ENCODE measurements at places on chromosomes 4 and X.

DNA sequence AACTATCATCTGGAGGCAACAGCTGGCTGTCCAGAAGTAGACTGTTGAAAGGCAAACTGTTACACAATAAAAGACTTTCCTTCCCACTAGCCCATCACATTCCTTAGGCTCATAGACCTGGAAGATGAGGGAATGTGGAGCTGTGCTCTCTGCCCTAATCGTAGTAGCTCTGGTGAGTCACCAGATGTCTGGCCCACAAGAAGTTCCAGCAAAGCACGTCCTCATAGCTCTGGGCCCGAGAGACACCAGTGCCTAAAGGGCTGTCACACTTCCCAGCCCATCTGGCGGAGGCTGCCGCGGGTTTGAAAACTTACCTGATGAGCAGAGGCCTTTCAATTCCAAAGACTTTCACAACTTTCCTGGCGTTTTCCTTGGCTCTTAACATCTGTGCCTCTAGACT is 81.7 kb upstream of the STOX2 start:
- DNase-seq = no peak

- no peak for DNase-seq
Observed at GRCh38 chr4:107017443-107018343, 18.4 kb downstream of the DKK2 start.

DNA sequence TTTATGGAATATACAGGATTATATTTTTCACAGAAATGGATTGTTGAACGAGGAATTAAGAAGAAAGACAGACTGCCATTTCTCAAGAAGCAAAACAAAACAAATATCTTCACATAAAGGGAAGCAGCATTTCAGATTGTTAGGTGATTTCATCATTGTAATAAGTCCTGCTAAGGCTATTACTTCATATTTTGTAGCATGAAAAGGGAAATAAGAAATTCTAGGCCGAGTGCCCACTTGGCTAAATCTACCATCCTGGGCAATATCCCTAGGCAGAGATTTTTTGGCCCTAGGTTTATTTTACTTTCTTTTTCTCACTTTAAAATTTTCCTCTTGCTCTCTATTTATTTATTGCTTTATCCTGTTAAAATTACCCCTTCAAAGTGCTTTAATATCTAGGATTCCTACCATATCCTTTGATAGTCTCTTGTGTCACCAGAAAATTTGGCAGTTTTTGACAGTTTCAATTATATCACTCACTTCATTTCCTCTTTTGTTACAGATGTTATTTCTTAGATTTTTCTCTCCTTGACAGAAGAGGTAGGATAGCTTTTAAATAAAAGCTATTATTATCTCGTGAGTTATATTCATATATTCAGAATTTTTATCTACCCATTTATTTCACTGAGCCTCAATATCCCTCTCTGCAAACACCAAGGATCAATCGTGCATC is 142.3 kb downstream of the PDGFC start:
- DNase-seq = no peak

- no peak for DNase-seq
Observed at GRCh38 chrX:1400742-1401471, 9.0 kb upstream of the SLC25A6 start.

DNA sequence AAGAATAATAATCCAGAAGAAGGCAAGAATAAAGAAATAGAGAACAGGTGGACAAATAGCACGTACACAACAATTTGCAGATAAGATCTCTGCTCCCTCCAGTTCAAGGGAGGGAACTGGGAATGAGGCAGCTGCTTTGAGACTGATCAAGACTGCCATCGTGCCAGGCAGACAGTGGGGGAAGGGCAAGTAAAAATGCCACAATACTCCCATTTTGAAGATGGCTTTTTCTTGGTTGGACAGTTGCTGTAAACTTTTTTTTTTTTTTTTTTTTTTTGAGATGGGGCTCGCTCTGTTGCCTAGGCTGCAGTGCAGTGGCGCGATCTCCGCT is 17.2 kb downstream of the USP11 start:
- DNase-seq = no peak

GRCh38 chr4:185280608-185281007 is 71.2 kb downstream of the SNX25 start:
- no peak for DNase-seq

- DNase-seq = no peak
Observed at GRCh38 chrX:22060415-22061280, 28.5 kb downstream of the PHEX start.

DNA sequence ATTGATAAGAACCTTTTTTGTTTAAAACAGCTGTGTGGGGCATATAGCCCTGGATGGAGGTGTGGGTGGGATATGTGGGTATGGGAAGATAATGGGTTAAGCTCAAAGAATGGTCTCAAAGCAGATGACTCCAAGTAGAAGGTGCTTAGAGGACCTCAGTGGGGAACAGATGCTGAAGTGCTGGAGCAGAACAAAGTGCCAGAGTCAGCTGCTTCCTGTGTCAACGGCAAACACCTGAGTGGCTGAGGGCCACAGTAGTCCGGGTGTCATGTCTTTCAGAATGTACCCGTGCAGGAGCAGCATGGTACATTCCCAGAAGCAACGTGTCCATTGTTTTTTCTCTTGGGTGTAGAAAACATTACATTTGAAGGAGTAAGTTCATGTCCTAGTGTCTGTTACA is 210.6 kb downstream of the CCNG2 start:
- no peak for DNase-seq

DNA sequence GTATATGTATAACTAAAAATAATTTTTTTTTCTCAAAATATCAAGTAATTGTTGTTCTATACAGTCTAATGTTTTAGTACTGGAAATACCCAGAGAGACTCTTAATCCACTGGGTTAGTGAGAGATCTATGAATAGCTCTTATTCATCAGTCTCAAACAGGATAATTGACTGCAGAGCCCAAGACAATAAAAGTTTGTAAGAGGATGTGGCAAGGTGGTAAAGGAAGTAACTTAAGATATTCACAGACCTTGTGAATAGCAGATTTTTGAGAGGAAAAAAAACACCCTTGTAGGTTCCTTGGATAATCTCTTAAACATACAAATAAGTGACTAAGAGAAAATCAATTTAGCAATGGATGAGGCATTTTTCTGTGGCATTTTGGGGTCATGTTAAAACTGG is 210.9 kb upstream of the FAM241A start:
- DNase-seq = no peak

DNA sequence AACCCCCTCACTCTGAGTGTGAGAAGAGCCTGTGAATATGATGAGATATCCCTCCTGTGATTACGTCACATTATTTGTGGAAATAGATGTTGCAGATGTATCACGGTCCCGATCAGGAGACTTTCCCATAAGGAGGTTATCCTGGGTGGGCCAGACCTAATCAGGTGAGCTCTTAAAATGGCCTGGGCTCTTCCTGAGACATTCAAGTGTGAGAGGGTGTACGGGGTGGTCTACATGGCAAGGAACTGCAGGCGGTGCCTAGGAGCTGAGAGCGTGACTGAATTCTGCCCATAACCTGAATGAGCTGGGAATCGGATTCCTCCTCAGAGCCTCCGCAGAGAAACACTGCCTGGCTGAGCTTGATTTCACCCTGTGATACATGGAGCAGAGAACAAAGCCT is 12.9 kb upstream of the CENPVL1 start:
- DNase-seq = no peak

GRCh38 chr4:11355226-11355625 is 73.5 kb downstream of the HS3ST1 start:
- DNase-seq = no peak

DNA sequence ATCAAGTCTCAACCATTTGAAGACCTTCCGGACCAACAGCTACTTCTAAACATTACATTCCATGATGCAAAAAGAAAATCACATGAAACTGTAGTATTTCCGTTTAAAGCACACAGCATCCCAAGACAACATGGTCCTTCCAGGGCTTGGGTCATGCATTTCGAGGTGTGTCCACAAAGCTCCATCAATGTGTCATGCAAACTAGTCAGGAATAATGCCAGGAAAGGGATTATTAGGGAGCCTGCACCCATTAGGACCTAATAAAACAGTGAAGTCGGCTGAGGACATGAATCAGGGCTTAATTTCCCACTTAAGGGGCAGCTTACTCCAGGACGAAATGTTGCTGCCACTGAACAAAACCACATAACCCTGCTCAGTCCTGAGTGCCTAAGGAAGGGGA is 177.9 kb downstream of the TSPAN5 start:
- DNase-seq = no peak

GRCh38 chrX:97691901-97692455 is 808.3 kb downstream of the RPA4 start:
- no peak for DNase-seq

- no peak for DNase-seq
Observed at GRCh38 chrX:37905436-37906147, 58.2 kb upstream of the DYNLT3 start.

DNA sequence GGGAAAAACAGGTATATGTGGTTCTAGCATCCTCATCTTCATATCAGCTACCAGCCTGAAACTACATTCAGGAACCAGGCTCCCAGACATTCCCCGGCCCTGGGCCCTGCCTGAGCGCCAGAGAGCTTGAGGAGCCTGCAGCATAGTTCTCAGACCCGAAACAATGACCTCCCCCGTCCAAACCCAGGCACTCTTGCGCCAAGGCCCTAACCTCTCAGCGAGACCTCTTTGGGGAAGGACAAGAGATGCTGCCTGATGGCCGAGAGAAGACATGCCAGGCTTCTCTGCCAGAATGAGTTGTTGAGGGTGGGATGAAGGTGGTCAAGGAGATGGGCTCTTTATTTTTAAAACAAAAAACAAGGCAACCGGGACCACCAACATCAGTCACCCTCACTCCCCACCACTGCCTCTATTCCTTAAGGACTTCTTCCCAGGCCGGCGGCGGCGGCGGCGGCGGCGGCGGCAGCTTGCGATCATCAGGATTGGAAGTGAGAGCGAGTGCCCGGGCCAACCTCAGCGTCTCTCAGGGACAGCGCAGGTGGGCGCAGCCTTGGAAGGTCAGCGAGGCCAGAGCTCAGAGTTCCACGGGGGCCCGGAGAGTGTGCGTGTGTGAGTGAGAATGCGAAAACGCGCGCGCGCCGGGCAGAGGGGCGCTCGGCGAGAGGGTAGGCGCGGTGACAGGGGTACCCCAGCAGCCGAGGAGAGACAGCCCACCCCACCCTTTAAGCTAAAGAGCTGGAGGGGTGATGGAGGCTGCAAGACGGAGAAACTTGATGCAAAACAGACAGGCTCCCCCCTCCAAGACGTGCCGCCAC is 601 bp downstream of the INPP4B start:
- no peak for DNase-seq

GRCh38 chr4:148740701-148741100 is 298.5 kb upstream of the NR3C2 start:
- no peak for DNase-seq

- DNase-seq = no peak
Observed at GRCh38 chr4:85701861-85702321, 226.9 kb downstream of the ARHGAP24 start.

DNA sequence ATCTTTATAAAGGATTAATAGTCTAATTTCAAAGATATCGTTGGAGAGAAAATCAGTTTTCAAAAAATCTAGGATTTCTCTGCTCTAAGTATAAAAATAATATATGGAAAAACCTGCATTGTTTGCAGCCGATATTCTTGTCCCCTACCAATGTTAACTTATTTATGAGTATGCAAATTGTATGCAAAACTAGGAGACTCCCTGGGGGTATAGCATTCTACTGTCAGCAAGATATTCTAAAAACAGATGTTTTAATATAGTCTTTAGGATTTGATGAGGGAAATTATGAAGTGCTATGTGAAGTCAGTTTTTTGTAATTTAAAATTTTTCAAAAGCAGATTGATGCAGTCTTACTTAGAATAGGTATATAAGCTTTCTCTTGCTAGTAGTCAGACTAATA is 40.9 kb downstream of the GK2 start:
- DNase-seq = no peak

Data from T-cell (primary cell).